ENCODE measurements at places on chromosomes 3 and 15.

- DNase-seq, result no peak
Observed at GRCh38 chr3:63963496-63963895, 51.3 kb upstream of the SCAANT1 start.

- no peak for DNase-seq
Observed at GRCh38 chr3:58198362-58198761, 12.4 kb downstream of the DNASE1L3 start.

GRCh38 chr3:151201051-151201730 is 1.8 kb downstream of the GPR171 start:
- no peak for DNase-seq

- DNase-seq, result no peak
Observed at GRCh38 chr3:63559884-63560283, 92.6 kb upstream of the SNTN start.

DNA sequence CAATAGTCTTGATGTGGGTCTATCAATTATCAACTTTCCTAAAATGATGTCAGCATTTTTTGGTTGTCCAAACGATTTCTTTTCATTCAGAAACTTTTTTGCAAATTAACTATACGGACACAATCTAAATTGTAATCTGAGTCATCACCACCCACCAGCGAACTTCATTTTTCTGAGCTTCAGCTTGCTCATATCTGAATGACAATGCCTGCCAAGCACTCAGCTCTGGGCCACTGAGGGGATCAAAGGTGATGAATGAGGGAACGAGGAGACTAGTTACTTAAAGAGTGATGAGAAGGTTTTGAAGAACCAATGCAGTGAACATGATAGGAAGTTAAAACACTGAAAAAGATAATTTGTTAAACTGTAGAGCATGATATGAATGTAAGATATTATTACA is 14.9 kb upstream of the TBC1D23 start:
- DNase-seq, result no peak

DNA sequence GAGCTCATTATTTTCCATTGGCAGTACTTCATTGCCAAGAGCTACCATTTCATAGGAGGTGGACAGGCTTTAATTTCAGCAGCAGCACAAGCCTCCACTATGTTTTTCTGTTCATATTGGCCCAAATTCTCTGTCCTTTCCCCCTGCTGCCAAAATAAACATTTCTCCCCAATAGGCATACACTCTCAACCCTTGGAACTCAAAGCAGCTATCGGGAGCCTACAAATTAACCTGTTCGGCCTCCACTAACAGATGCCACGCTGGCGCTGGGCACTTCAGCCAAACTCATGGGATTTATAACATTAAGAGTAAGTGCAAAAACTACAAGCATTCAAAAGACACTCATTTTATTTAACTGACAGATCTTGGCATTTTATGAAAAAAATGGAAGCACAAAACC is 95.7 kb downstream of the NSUN3 start:
- no peak for DNase-seq

GRCh38 chr15:83107841-83108181 is 366 bp downstream of the TM6SF1 start:
- DNase-seq, result no peak

GRCh38 chr3:13716540-13717221 is 163.2 kb downstream of the WNT7A start:
- DNase-seq, result no peak

DNA sequence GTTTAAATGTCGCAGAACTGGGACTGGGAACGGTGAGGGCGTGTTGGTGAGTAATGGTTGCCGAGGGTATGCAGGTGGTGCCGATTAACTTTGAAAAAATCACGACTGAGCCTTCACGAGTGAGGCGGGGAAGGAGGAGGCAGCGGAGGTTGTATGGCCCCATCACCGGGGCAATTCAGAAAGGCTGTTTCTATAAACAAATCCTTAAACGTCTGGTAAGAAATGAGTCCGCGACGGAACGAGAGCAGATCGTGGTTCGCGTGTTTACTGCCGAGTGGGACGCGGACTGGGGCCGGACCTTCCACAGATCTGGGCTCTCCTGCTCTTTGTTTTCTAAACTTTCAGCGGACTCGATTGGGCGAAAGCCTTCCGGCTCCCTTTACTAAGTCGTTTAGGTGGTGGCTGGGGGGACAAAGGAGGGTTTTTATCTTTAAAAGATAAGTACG is 2.7 kb downstream of the IGF1R start:
- DNase-seq, result no peak

- no peak for DNase-seq
Observed at GRCh38 chr3:33184863-33185262, 33.7 kb downstream of the SUSD5 start.

GRCh38 chr3:195106418-195106906 is 164.5 kb downstream of the XXYLT1 start:
- DNase-seq, result no peak

DNA sequence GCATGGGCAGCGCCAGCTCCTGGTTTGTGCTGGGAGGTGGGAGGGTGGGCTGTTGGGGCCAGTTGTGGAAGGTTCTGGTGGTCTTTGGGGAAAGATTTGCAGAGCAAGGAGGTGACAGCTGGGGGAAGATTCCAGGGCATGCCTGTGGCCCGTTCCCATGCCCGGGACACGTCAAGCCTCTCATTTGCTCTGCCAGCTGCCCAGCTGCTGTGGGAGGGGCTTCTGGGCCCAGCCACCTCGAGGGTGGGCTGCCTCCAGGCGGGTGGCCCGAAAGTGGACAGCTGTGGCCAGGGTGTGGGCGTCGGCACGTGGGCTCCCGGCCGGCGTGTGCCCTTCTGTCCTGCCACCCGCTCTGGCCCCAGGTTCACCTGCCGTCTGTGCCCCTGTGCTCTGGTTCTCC is 17.2 kb downstream of the PLXNA1 start:
- peak; percentile 58 for DNase-seq

DNA sequence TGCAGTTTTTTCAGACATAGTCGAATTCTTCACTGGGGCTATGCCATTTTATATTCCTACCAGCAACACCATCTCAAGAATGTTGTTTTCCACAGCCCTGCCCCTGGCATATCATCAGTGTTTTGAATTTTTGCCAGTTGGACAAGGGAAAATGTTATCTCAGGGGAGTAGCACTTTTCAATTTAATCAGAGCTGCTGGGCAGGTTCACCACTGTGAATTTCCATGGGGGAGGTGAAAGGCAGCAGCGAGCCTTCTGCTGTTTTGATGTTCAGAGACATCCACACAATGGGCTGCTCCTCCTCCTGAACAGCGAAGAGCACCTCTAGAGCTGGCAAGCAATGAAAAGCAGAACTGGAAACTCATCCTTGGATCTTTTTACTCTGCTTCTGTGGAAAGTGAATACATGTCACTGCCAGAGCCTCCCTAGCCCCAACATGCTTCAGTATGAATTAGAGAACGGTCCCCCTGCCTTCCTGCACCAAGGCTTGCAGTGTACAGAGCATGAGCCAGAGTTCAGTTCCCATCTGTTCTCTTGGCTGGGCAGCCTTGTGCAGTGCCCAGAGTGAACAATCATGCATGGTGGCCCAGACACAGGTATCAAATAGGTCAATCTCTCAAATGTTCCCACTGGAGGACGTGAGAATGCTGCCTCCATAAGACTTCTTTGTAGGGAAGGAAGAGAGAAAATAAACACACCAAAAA is 56.1 kb upstream of the RAD18 start:
- peak; percentile 23 for DNase-seq

DNA sequence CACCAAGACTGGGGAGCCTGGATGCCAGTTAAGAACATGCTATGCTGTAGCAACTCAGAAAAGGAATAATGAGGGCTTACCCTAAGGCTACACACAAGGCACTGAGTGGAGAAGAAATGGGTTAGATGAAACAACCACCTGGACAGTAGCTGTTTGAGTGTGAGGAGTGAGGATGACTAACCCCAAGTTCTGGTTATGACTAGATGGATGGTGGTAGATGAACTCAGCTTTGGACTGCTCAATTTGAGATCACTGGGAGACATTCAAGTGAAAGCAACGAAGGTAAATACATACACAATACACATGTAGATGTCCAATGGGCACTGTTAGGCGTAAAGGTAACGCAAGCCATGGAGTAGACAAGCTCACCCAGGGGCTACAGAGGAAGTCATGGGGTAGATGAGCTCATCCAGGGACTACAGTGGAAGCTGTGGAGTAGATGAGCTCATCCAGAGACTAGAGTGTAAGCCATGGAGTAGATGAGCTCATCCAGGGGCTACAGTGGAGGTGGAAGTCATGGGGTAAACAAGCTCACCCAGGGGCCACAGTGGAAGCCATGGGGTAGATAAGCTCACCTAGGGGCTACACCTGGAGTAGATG is 98.3 kb downstream of the ANO10 start:
- no peak for DNase-seq

- peak; percentile 92 for DNase-seq
Observed at GRCh38 chr3:141308588-141309218, 59.6 kb upstream of the ZBTB38 start.

DNA sequence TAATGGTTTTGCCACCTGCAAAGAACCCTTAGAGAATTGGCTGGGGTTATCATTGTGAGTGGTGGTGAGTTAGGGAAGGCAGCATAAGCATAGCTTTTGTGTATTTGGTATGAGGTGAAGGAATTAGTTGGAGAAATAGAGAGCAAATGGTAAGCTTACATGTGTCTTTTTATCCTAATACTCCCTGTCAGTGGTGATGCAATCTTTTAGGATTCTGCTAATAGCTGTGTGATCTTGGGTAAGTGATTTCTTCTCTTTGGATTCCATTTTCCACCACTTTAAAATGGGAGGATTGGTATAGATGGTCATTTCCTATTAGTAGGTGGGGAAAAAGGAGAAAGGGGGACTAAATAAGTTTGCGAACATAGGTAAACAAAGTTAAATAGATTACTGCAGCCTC is 30.9 kb downstream of the PIAS1 start:
- DNase-seq, result no peak

DNA sequence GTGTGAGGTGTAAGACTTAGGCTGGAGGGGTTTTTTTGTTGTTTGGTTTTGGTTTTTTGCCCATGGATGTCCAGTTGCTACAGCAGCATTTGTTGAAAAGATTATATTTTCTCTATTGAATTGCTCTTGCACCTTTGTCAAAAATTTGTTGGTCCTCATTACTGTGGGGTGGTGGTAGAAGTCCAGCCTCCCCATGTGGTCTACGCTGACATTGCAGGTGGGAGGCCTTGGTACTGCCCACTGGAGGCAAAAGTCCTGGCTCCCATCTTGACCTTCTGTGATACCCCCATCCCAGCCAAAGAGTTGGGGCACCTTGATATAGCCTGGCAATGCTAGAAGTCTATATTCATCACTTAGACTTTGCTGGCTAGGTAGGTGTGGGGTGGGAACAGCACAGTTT is 5.4 kb upstream of the RAB6B start:
- DNase-seq, result no peak

- no peak for DNase-seq
Observed at GRCh38 chr3:32819551-32820348, 2.0 kb downstream of the TRIM71 start.

- no peak for DNase-seq
Observed at GRCh38 chr15:94130504-94130903, 100.9 kb upstream of the MCTP2 start.

GRCh38 chr3:189236352-189236751 is 64.6 kb downstream of the TPRG1 start:
- no peak for DNase-seq

DNA sequence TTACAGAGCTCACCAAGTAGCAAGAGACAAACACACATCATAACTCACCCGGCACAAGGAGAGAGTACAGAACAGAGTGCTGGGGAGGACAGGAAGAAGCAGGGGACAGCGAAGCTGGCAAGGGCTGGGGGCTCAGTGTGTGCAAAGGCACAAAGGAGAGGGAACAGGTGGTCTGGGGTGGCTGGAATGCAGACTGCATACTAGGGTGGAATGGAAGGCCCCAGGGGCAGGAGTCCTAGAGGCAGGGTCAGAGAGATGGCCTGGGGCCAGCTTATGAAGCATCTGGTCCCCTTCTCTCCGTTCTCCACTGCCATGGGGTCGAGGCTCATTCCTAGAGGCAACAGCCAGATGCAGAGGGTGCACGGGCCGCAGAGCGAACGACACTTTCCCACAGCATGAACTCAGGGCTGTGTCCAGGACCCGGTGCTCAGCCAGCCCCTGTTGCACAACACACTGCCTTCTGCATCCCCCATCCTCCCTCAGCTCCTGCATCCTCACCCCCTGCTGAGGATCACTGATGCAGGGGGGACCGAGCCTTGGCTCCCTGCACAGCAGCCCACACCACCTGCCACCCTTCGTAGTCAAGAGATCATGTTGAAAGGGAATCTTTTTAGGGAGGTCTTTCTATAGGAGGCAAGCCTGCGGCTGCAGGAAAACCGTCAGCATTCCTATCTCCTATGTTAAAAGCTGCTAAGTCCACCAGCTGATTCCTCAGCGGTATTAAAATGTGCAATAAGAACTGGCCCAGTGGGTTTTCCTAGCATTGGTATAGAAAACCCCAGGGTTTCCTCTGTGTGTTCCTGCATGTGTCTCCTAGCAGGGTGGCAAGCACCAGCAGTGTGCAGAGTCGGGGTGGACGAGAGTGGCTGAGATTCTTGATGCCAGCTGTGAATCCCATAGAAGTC is 293.5 kb downstream of the UACA start:
- no peak for DNase-seq

- DNase-seq, result no peak
Observed at GRCh38 chr3:56005196-56005805, 463.0 kb downstream of the ERC2 start.

GRCh38 chr3:32780735-32781210 is 37.0 kb upstream of the TRIM71 start:
- DNase-seq, result no peak

- no peak for DNase-seq
Observed at GRCh38 chr3:67622652-67623051, 31.8 kb downstream of the SUCLG2 start.

- no peak for DNase-seq
Observed at GRCh38 chr3:157151151-157151550, 8.8 kb downstream of the CCNL1 start.

DNA sequence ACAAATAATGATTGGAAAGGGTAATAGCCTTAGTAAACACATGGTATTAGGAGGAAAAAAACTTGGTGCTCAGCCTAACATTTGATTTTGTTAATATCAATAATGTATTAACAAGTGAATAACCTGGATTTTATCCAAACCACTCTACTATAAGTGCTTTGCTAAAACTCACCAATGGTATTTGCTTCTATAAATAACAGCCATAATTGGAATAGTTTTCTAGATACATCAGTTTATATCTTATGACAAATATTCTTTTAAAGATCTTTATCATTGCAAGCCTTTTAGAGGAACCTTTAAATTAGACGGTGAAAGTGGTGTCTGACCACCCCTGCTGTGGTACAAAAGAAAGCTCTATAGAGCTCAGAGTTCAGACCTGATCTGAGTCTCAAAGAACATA is 123.9 kb downstream of the SHOX2 start:
- no peak for DNase-seq

GRCh38 chr3:121567649-121568048 is at the start of gene ARGFX:
TSS of gene ARGFX (plus strand) at chr3:121567949. CDS start at chr3:121570714, 2,765 bp downstream.
- DNase-seq, result no peak

- DNase-seq, result no peak
Observed at GRCh38 chr3:54122324-54123002, at the start of gene CACNA2D3. TSS of gene CACNA2D3 (plus strand) at chr3:54122552.

GRCh38 chr3:123687286-123687685 is 102.4 kb upstream of the HACD2 start:
- no peak for DNase-seq

Measured in DMS 273 treated with DMSO at 0.1 percent for 48 hours (cell line).